Cortex of kidney (tissue), 1 donor: ENCODE measurements at places on chromosomes 7 and 10.

GRCh38 chr10:13048762-13049161 lies 47.2 kb upstream of the CCDC3 start:
- no peak for DNase-seq

GRCh38 chr7:586494-586893 lies 66.8 kb upstream of the PDGFA start:
- no peak for DNase-seq

DNA sequence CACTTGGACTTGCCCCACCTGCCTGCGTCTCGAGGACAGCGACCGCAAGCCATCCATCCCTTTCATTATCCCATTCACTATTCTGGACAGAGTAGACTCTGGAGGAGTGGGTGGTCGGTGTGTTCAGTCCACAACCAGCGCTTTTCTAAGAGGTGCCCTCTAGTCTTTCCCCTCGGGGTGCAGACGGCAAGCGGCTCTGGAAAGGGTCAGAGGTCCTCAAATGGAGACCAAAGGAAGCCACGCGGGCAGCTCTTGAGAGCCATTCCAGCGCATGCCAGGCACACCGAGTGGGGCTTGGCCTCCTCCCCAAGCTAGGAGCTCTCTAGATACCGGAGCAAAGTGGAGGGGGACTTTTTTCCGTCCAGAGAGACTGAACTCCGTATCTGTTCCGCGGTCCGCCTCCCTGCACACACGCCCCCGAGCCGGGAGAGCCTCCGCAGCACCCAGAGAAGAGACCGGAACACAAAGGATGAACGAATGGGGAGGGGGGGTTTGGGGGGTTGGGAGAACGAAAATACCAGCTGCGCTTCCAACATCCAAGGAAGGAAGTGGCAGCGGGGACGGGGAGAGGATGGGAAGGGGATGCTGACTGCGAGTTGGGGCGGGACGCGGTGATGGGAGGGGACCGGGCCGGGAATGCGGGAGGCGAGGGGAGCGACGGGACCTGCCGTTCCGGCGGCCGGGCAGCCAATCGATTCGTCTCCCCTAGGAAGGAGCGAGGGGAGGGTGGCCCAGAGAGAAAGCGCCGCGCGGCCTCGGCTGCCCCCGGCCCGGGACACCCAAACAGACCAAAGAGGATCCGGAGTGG lies 515 bp downstream of the GSDME start:
- DNase-seq = no peak

DNA sequence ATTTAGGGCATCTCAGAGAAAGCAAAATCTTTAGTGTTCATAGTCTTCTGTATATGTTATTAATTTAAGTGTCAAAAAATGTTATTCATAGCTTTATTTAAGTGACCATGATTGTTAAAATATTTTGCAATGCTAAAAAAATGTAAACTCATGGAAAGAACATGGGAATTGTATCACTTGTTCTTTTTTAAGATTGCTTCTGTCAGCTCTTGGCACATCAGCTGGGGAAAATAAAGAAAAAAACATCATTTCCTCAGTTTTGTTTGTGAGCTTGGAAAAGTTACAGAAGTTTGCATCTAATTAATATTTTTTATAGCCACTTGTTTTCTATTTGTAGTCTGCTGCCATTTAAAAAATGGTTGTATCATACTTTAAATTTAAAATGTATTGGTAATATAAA lies 285.9 kb upstream of the CSTF2T start:
- no peak for DNase-seq

GRCh38 chr10:71985542-71986250 lies 21.5 kb downstream of the CHST3 start:
- DNase-seq = no peak

GRCh38 chr7:37352251-37352880 lies 96.3 kb downstream of the ELMO1 start:
- DNase-seq = no peak
